ENCODE measurements at places on chromosomes 12 and 14.

- DNase-seq, result no peak
These were observed 24.7 kb upstream of the GLIPR1 start for GRCh38 chr12:75455839-75456238.

GRCh38 chr14:58540749-58541632 lies 96.8 kb upstream of the DACT1 start:
- DNase-seq, result no peak

DNA sequence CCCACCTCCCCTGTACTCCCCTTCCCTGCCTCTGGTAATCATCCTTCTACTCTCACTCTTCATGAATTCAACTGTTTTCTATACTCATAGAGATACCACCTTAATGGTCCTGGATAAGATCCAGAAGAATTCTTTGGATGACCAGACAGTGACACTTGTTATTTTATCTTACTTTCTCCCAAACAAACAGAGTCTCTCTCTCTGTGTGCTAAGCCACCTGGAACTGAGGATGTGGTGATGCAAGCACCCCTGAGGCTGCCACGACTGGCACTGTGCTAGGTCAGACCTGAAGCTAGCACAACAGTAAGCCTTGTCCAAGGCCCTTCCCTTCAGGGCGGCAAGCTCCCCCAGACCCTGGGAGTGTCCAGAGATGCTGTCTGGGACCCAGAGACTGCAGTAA lies 250.2 kb downstream of the C12orf50 start:
- no peak for DNase-seq

- DNase-seq, result no peak
These were observed 313.0 kb downstream of the NAV3 start for GRCh38 chr12:78143717-78144116.

DNA sequence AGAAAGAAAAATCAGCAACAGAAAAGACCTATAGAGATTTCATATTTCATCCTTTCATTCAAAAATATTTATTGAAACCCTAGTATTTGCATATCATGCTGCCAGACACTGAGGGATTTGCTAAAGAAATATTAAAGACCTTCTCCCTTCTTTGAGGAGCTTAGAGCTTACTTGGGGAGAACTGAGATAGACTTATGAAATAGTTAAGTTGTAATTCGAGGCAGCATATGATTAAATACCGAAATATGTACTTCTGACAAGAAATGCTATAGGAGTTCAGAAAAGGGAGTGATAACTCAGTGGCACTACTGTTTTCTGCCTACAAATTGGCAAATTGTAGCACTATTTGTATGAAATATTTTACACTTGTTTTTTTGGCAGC lies 59.1 kb downstream of the PLXNC1 start:
- no peak for DNase-seq

DNA sequence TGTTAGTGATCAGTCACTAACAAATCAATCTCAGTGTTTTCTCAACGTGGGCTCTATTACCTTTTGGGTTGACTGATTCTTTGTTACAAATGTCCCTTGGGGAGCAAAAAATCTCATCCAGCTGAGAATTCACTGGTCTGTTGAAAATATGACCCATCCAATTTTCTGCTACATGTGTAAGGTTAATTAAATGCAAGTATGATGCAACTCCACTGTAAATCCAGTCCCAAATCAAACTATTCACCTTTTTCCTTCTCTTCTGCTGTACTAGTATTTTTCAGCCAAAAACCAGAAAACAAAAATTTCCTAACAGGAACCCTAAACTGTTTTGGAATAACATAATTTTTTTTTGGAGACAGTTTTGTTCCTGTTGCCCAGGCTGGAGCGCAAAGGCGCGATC lies 2.2 kb downstream of the ERH start:
- no peak for DNase-seq

GRCh38 chr12:56348776-56349175 lies 10.1 kb downstream of the IL23A start:
- DNase-seq, result no peak

GRCh38 chr14:47917344-47917954 lies 242.0 kb upstream of the MDGA2 start:
- DNase-seq, result no peak

DNA sequence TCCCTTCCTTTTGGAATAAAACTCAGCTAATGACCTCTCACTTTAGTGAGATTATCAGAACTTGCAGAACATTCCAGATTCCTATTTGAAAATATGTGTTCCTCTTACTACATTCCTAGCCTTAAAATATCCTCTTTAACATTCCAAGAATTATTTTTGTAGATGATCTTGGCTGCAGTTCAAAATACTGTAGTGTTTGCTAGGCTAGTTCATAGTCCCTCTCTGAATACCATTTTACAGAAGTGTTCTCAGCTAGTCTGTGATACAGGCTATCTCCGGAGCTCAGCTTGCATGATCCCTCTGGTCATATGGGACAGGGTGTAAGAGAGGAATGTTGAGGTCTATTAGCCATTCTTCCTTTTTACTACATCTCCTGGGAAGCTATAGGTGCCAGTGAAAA lies 17.6 kb upstream of the GPR33 start:
- DNase-seq, result no peak

DNA sequence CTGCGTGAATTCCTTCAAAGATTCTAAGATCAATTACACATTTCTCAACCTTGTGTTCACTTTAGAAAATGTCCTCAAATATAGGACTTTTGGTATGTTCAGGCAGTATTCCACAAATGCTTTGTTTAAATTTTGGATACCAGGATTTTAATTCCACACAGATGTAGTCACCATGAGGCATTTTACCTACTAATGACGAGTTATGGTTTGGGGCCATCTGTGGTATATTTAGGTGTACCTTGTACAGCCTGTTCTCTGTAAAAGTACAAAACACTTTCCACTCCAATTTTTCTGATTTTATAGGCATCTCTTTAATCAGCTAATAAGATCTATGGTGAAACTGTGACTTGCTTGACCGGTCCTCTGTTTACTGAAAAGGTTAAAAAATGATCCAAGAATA lies 275.7 kb upstream of the PRICKLE1 start:
- no peak for DNase-seq

GRCh38 chr12:93589081-93589480 lies 16.6 kb downstream of the SOCS2 start:
- no peak for DNase-seq

DNA sequence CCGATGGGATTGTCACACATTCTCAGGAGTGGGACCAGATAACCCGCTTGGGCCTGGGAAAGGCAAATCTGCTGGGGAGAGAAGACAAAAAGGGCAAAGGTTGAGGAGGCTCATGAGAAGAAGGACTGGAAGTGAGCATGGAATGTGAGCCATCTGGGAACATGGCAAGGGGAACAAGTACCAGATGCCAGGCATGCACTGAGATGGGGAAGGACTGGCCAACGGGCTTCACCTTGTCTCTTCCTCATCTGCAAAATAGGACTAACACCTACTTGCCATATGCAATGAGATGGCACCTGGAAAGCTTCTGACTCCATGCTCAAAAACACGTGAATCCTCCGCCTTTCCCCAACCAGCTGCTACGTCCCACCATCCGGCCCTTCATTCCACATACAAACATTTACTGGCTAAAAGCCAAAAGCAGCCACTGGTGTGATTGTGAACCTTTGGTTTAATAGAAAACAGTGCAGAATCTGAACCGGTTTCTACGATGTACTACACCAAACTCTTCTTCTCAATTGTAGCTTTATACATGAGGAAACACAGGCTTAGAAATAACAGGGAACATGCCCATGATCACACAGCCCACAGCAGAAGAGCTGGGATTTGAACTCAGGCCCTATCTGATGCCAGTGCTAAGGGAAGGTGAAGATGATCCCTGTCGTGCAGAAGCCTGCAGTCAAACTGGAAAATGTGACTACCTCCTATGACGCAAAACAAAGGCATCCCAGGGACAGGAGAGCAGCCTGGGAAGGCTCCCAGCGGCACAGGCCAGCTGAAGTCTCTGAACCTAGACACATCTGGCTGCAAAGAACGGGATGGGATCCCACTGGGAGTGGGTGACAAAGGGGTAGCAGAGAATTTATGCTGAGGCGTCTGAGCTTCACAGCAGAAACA lies 112.1 kb downstream of the TTC7B start:
- no peak for DNase-seq

DNA sequence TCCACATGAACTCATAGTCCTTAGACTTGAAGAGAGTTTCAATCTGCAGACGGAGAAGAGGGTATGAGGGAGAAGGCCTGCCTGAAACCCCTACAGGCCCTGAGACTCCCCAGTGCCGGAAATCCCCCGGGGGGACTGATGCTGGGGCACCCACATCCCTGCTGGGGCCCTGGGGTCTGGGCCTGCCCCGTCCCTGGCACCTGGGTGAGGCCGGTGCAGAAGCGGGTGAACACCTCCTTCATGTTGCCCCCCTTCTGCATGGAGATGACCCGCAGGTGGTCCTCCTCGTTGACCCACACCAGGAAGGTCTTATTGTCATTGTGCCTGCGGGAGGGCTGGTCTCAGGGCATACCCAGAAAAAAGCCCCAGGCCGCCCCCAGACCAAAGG lies 2.4 kb downstream of the CKB start:
- DNase-seq, result no peak

DNA sequence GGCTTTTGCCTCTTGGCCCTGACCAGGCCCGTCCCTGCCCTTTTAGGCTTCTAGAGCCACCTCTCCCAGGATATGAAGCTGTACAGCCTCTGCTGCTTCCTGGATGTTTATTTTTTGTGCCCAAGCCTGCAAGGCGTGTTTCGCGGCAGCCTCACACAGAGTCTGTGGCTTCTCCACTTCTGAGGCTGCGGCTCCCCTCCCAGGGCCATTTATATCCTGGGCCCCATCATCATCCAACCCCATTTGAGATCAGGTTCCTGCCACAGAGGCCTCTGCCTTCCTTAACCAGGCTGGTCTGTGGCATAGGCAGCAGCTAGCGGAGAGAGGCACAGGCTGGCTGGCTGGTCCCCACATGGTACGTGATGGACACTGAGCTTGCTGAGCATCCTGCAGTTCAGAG lies 114.1 kb upstream of the PWP1 start:
- DNase-seq, result no peak

- no peak for DNase-seq
These were observed 292.0 kb upstream of the SFSWAP start for GRCh38 chr12:131418884-131419283.

- no peak for DNase-seq
These were observed 5.2 kb upstream of the LRP1-AS start for GRCh38 chr12:57152639-57153038.

DNA sequence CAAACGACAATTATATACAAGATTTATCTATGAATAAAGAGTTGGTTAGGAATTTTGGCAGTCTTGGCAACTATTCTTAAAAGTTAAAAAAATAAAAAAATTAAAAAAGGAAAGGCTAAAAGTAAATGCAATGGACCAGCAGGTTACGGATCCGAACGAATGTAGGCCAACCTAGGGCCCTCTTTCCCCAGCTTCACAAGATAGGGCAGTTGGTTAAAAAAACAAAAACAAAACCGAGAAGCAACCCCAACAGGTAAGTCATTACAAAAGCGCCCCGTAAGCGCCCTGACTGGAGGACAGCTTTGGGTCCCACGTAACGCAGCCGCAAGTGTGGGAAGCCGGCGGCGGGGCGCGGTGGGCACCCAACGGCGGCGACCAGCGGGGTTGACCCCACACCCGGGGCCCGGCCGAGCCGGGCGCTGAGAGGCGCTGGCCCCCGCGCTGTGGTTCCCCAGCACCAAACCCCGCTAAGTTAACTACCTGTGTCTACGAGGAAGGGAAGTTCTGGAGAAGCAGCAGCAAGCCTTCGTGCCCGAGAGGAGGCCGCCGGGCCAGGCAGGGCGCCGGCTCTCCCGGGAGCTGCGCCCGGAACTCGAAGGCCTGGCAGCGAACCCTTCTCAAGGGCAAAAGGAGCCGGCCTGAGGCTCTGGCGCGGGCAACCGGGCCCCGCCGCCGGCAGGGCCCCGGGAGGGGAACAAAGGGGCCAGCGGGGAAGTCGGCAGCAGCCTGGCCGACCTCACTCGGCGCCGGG lies 882 bp downstream of the HECTD1 start:
- peak; percentile 72 for DNase-seq

DNA sequence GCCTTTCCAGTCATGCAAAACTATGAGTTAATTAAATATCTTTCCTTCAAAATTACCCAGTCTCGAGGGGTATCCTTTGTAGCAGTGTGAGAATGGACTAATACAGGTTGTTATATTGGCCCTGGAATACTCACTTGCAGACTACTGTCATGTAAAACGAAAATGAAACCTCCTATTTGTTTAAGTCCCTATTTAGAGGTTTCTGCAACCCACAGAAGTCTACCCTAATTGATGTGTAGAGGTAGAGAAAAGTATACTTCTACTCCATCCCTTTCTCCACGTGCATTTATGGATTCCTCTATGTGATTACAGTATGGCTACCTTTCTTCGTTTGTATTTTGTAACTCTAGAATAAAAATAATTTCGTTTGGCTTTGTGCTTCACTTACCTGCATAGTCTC lies 371.1 kb downstream of the FSCB start:
- DNase-seq, result no peak

GRCh38 chr14:93996130-93996695 lies 888 bp upstream of the CCDC197 start:
- DNase-seq, result no peak

DNA sequence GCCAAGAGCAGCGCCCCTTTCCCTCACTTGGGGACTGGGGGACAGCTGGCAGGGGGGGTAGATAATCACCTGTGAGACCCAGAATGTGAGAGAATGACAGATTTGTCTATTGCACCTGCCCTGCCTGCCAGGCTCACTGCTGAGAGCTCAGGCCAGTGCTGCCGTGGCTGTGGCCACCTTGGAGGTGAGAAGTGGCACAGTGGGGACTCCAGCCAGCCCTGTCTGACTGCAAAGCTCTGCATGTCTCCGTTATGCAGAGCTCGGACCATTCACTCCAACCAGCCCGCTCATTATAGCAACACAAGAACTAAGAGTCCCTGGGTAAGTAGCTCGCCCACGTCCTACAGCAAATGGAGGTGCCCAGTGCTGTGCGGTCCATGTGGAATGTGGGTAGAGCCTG lies 88.8 kb downstream of the DICER1 start:
- DNase-seq, result peak; percentile 34

DNA sequence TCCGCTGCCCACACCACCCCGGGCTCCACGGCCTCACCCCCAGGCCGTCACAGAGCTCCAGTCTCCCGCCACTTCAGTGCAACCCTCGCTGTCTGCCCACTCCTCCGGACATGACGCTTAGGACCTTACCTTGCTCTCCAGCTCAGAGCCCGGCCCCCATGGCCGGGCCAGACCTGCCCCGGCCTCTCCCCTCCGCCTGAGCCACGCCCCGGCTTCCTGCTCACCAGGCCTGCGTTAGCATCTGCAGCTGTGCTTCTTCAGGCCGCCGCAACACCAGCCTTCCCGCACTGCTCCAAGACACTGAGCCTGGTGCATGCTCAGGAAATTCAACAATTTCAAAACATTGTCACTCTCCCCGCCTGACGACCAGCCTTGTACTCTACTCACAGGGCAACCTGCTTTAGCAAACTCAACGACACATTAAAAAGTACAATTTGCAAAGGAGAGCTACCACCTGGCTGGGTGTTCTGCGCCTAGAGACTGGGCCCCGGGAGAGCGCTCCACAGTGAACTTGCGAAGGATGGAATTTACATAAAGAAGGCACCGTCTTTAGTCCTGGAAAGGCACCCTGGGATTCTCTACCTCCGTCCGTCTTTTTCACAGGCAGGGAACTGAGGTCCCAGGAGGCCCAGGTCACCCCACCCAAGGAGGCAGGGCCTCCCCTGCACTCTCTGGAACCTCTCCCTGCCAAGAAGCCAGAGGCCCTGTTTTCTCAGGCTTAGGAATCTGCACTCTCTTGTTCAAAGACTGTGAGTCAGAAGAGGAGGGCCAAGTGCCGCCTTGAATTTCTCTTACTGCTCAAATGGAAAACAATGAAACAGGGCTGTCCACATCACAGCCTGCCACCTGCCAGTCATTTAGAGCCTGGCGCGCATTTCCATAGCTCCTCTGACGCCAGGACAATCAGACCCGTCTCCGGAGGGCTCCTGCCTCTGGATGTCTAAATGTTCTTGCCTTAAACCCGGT lies 51.3 kb downstream of the STX2 start:
- DNase-seq, result no peak

GRCh38 chr12:85985996-85986395 lies 111.9 kb downstream of the NTS start:
- DNase-seq, result no peak
